ENCODE measurements at places on chromosomes 16 and 17. TPM values are rescaled to one million over a fixed set of nuclear protein-coding genes. Genes with fewer than 3 reads are reported as not detected.

- peak; percentile 83 for DNase-seq
Measured at GRCh38 chr17:47275245-47275984, 21.8 kb downstream of the ITGB3 start.

DNA sequence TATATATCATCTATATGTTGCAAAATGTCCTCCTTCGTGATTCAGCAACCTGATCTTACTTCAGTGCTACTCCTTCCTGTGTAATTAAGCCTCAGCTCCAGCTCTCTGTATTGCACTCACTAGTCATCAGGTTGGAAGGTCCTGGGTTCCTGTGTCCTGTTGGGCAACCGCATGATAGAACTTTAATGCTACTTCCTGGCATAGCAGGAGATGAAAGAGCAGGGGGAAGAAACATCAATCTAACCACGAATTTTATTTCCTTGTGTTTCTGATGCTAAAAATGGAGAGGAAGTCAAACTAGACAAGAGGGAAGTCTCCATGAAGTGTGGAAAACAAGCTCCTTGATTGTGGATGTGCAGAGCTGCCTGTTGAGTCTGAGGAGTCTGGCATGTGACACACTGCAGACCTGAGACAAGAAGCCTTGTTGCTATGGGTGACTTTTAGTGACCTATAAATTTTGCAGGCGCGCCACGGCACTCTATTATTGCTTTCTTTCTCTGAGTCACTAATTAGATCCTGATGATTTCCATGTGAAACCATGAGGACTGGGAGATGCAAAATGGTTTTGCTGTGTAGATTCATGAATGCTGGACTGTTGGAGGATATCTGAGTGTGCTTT, 25.6 kb downstream of the IGSF6 start:
- DNase-seq: peak; percentile 42

DNA sequence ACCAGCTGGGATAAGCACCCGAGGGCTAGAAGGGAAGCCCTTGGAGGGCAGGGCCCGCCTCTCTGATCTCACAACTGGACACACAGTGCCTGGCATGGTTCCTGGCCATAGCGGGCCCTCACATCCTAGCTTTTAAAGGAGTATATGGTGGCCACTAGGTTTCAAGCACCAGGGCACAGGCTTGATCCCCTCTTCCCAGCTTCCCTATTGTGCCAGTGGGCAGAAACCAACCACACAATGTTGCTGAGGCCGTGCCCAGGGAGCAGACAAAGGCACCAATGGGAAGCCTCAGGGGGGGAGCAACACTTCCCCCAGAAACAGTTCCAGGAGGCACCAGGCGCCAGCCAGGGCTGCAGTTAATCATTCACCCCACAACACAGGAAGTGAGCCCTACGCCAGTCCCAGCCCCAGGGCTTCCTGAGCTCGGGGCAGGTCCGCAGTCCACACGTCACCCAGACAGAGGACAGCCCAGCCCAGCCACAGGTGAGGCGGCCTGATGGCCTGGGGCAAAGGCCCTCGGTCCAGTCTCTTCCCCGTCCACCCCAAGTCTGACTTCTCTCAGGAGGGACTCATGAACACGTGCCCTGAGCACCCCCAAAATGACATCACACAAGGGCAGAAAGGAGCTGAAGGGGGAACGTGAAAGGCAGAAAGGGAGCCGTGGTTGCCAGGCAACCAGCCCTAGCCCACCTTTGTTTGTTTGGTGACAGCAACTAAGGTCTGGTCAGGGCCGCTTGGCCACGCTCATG, 12.8 kb downstream of the SMIM5 start:
- no peak for DNase-seq

DNA sequence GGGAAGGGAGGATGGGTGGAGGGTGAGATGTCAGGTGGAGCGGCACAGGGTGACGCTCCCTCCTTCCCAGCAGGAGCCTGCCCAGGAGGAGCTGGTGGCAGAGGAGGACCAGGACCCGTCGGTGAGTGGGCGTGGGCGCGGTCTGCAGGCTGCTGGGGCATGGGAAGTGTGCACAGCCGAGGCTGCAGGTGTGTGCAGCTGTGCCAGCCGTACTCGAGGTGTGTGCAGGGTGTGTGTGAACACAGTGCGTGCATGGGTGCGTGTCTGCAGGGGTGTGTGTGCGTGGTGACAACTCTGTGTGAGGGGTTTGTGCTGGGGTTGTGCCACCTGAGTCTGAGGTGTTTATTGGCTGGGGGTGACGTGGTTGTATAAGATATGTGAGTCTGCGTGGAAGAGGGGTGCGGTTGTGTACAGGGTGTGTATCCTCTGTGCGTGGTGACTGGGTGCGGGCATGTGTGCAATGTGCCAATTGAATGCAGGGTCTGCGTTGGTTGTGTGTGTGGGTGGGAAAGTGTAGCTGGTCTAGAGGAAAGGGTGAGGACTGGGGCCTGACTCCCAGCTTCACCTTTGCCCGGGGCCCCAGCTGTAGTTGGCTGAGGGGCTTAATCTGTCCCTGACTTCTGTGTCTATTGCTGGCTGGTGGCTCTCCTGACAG, 670 bp downstream of the TNFSF12 start:
- no peak for DNase-seq

KRT39 gene
- polyA plus RNA-seq: not detected

CALB2 gene
- polyA plus RNA-seq: 2.9 TPM

DNA sequence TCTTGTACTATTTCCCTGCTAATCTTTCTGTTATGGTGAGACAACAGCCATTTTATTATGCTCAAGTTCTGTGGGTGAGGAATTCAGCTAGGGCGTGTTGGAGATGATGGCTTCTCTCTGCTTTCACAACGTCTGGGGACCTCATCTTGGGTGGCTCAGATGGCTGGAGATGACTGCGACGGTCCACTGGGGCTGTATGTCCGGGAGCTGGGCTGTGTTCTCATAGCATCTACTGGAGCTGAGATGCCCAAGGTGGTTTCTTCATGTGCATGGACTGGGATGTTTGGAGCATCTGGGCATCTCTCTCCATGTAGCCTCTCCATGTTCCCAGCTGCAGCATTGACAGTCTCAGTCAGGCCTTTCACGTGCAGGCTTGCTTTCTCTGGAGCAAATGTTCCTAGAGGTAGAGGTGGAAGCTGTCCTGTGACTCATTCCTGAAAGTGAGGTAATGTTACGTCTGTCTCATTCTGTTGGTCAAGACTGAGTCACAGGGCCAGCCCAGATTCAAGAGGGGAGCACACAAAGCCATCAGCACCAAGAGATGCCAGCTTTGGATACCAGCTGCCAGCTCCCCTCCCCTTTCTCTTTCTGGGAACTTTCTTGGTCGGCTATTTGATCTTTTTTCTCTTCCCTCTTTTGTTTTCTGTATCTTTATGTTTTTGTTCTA, 96.2 kb downstream of the RAP1GAP2 start:
- peak; percentile 61 for DNase-seq

- no peak for DNase-seq
Measured at GRCh38 chr17:46003907-46004748, 5.1 kb downstream of the STH start.

DNA sequence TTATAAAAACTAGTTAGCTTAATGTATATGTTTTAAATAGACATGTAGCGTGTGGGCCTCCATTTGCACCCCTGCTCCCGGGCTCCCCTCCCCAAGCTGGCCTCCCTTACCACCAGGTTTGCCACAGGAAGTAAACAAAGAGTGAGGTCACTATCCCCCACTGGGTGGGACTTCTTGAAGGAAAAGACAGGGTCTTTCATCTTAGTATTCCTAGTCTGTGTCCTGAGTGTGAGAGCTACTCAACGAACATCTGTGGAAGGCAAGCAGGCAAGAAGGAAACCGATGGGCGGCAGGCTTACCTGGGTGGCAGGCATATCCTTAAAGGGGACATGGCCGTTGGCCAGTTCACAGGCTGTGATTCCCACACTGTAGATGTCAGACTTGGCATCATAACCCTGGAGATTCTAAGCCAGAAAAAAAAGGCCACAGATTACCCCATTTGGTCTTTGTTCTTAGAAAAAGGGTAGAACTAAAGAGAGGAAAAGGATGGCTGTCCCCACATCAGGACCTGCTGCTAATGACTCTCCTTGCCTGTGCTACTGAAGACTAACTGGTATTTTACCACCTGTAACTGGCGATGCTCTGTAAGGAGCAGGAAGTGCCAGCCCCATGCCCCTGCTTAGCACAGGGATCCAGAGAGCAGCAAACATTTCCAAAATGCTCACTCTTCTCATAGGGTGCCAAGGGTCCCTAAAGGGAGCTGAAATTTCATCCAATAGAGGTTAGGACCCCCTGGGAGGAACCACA, 6.6 kb upstream of the LIMD2 start:
- no peak for DNase-seq

TPSD1 gene
- not detected for polyA plus RNA-seq

GRCh38 chr17:41548844-41549595, 20.9 kb upstream of the KRT19 start:
- DNase-seq: peak; percentile 77

All from AG04450 (cell line).